ENCODE measurements at places on chromosomes 3 and 15. TPM values are rescaled to one million over a fixed set of nuclear protein-coding genes. Genes with fewer than 3 reads are reported as not detected.

MANF gene
- polyA plus RNA-seq, result 225 TPM

FMN1 gene
- 0.19 TPM for polyA plus RNA-seq

GTF2A2 gene
- 253 TPM for polyA plus RNA-seq

KCNMB2 gene
- not detected for polyA plus RNA-seq

MUC20 gene
- polyA plus RNA-seq, result 15.3 TPM

INSYN1 gene
- 8.1 TPM for polyA plus RNA-seq

GRCh38 chr3:157858821-157859220 is 247.4 kb downstream of the SHOX2 start:
- DNase-seq, result no peak

DNA sequence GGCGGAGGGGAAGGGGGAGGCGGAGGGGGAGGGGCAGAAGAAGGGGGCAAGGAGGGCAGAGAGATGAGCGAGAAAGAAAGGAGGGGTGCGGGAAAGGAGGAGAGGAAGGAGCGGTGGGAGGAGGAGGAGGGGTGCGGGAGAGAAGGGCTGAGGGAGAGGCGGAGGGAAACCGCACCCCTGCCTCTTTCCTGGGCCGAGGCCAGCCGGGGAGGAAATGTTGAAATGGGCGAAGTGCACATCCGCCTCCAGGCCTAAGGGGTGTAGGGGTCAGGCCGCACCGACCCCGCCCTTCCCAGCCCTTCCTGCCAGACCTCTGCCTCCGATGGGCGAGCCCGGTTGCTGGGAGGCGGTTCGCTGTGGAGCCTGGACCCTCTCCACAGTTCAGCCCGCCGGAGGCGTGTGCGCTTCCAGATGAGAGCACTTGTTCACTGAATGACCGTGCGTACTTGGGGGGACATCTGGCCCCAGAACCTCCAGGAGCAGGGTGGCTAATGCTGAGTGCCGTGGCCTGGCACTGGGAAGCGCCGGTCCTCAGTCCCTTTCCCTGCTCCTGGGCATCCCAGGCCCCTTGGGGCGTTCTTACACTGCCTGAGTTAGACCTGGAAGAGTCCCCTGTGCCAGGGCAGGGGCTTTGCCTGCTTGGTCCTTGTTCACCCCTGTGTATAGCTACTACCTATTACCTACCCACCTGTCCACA is 110.3 kb upstream of the KLF13 start:
- peak; percentile 81 for DNase-seq

DNA sequence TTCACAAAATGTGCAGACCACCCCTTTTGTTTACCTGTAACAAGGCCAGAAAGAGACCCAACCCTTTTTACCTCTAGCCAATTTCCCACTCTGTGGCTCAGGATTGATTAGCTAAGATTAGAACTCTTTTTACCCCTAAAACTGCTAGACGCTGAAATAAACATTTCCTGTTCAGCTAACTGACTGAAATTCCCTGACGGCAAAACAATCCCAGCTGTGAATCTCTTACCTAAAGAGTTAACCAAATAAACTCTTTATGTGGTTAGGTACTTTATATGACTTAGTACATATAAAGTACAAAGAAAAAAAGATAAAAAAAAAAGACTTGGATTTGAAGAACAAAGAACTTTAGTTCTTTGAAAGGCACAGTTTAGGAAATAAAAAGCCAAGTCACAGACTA is 988.7 kb downstream of the FHIT start:
- no peak for DNase-seq

DNA sequence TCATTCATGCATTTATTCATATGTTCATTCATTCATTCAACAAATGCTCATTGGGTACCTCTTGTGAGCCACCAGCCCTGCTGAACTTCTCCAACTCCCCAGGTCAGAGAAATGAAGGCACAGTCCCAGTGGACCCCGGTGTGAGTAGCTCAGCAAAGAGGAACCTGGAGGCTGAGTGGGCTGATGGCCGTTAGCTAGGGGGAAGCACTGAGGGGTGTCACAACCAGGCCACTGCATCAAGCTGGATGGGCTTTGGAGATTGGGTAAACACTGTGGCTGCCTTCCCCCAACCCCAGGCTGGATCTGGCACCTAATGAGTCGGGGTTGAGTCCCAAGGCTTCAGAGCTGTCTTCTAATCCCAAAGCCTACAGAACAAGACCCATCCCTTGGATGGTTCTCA is 12.1 kb upstream of the ALAS1 start:
- DNase-seq, result no peak

DNA sequence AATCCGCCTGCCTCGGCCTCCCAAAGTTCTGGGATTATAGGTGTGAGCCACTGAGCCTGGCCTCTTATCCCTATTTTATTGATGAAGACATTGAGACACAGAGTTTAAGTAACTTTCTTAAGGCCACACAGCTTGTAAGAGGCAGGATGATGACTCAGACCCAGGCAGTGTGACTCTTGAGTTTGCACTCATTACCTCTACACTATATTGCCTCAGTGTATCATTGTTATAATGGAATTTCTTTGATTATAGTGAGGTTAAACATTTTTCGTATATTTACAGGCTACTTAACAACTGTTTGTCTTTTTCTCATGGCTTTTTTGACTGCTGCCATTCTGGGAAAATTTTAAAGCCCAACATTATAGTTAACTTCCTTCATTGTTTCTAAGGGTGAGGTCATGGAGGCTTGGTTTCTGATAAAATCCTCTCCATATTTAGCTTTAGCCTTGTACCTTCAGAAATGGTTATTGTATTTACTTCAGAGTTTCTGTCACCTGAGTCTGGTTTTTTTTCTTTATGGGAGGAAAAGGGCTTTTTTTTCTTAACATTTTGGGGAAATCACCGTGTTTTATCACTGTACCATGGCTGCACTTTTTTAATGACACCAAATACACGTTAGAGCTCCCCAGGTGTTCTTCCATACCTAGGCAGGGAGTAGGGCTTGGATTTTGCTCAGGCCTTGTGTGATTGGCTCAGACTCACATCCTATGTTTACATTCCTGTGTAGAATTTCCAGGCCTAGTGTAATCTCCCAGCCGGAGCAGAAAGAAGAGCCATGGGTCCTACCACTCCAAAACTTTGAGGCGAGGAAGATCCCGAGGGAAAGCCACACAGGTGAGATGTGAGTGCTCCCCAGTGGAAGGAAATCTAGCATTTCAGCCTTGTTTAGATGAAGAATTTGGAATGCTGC is 6.3 kb downstream of the ZNF774 start:
- DNase-seq, result peak; percentile 62

- peak; percentile 91 for DNase-seq
Observed at GRCh38 chr15:20341901-20342600, 199.5 kb downstream of the GOLGA6L6 start.

GRCh38 chr3:20837676-20838302 is 651.8 kb upstream of the SGO1 start:
- no peak for DNase-seq

DNA sequence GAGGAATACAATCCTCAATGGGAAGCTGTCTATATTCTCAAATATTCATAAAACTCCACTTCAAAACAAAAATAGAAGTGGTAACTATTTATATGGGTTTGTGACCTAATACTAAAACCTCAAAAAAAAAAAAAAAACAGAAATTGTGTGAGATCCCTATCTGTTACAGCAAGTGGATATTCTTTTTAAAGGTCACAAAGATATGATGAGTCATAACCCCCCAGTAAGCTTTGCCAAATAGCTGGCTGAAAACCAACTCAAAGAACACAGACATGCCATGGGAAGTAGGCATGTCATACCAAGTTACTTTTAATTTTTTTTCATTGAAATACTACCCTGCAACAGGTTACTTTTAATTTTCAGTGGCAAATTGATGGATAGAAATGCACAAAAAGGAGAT is 62.5 kb downstream of the CBLB start:
- DNase-seq, result no peak

GRCh38 chr3:101827211-101828174 is 21.8 kb upstream of the NFKBIZ start:
- DNase-seq, result peak; percentile 87

DNA sequence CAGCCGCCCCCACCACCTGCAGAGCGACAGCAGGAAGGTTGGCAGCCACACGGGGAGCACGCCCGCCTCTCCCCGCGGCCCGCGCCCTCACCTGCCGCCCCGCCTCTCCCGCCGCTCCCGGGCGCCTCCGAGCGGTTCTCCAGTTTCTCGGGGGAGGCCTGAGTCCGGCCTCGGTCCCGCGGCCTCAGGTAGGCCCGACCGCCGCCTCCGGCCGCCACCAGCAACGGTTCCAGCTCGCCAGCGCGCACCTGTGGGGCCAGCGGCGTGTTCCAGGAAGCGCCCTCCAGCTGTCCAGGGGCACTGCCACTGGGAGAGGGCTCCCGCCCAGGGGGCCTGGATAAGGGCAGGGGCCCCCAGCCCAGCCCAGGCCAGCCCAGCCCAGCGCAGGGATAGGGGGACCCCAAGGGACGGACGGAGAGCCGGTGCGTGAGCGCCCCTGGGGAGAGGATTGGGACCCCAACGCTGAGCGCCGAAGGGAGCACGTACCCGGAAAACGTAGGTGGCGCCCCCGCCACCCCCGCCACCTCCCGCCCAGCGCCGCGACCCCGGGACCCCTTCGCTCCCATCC is 2.2 kb downstream of the LTK start:
- peak; percentile 55 for DNase-seq

DNA sequence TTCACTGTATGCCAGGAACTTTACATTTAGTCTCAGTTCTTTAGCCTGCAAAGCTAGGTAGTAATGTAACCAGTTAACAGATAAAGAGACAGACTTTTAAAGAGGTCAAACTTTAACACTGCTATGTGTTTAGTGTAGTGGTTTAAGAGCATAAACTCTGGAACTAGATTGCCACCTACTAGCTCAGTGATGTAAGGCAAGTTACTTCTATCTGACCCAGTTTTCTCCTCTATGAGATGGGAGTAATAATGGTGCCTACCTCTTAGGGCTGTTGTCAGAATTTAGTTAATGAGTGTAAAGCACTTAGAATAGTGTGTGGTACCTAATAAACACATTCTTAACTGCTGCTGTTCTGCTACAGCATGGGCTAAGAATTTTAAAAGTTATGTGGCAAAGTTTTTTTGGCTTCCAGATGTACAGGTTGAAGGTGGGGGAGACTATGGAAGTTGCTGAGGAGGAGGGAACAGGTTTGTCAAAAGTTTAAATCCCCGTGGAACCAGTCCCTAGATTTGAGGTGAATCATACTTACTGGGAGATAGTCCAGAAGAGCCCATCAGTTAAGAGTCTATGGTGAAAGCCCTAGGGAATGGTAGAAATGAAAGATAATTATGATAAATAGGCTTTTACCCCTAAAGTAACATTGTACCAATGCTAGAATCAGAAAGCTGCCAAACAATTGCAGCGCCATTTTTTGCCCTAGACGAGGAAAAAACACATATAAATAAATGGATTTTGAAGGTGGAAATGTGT is 13.9 kb downstream of the TSC22D2 start:
- DNase-seq, result no peak

- DNase-seq, result peak; percentile 53
Observed at GRCh38 chr15:29115093-29115991, 154.3 kb downstream of the NSMCE3 start.

DNA sequence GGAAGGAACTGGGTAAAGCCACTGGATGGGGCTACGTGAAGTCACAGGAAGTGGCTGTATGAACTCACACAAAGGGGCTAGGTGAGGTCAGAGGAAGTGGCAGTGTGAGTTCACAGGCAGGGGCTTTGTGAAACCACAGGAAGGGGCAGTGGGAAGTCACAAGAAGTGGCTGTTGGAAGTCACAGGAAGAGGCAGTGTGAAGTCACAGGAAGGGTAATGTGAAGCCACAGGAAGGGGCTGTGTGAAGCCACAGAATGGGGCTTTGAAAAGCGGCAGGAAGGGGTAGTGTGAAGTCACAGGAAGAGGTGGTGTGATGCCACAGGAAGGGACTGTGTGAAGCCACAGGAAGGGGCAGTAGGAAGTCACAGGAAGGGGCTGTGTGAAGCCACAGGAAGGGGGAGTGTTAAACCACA is 34.6 kb downstream of the GASK1A start:
- no peak for DNase-seq

DNA sequence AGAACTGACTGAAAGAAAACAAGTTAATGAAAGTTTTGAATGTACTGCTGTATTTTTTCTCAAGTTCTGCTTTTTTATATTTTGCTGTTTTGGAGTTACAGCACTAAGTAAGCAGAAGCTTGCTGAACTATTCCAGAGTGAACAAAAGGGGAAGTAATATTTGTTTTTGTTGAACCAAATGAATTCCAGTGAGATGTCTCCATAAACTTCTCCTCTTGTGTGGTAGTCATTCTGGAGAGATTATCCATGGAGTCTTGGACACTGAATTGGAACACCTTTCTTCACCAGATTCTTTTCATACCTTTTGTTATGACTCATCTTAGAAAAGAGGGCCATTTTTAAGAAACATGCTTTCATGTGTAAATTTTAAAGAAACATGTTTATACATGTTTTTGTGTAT is 8.8 kb downstream of the ANKUB1 start:
- no peak for DNase-seq

DNA sequence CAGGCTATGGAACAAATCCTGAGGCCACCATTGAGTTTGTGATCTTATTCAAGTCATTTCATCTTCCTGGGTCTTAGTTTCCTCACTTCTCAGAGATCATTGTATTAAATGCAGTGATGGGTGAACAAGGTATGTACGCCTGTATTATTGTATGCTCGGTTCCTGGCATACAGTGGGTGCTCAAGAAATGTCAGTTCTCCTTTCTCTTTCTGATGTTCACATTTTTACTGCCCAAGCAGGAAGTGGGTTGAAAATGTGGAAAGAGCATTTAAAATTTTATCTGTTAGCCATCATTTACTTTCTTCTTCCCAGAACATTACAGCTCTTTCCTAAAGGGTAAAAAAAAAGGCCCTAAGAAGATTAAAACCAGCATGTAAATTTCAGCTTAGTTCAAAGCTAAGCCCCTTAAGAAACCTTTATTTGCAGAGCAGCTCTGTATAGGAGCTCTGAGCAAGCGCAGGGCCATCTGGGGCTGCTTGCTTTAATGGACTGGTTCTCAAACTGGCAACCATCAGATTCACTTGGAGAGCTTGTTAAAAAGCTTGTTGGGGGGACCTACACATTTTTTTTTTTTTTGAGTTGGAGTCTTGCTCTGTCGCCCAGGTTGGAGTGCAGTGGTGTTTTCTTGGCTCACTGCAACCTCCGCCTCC is 179.4 kb downstream of the CHST2 start:
- no peak for DNase-seq

DNA sequence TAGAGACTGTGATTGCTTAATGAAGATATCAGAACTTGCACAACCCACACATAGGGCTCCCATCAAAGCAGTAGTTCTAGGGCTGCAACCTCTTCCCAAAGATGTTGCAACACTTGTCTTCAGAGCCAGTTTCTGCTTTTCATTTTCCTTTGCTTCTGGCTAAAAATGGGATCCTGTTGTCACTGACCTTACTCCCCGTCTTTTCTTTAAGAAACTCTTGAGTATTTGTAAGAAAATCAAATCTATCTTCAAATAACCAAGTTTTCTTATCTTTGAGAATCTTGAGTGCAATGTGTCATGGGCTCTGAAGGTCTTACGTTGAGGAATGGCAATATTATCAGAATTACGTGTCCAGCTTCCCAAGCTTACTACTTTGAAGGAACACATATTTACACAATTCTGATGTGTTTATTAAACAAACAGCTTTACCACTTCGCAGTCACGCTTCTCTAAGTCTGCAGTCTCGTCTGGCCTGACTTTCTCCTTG is 24.1 kb downstream of the CACNA1D start:
- peak; percentile 26 for DNase-seq

DNA sequence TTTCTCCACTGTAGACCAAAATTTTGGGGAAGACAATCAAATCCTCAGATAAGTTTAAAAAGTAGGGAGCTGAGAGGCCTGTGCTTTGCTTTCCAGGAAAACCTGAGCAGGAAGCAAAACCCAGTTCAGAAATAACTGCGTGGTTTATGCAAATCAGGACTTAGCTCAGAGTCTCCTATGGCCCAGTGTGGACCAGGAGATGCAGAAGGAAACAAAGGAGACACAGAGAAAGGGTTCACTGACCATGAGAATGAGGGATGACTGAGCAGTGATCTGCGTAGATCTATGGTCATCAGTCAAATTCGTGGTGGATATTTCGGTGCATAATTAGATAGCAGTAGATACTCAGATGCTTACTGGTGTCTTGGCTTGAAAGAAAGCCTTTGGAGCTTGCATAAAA is 196.6 kb downstream of the TPRG1 start:
- no peak for DNase-seq
